ENCODE measurements at places on chromosomes 1 and 21. TPM values are rescaled to one million over a fixed set of nuclear protein-coding genes. Genes with fewer than 3 reads are reported as not detected.
A peak's percentile ranks its signal among the peaks of the same experiment; 100 is the strongest.

CGN gene
- 8.8 TPM for total RNA-seq

DFFB gene
- total RNA-seq: 7.4 TPM

ADCY10 gene
- total RNA-seq: 0.07 TPM

ZNF683 gene
- not detected for total RNA-seq

PIK3CD gene
- total RNA-seq: 29.5 TPM

- no peak overlapping the region for H3K4me3 ChIP-seq
- H3K27ac ChIP-seq: no peak overlapping the region
- no peak for DNase-seq
- no peaks in the 10 kb centered on the region for H3K36me3 ChIP-seq
- H3K4me1 ChIP-seq: peaks cover 14% of the 10 kb centered on the region
Observed at GRCh38 chr1:54328066-54328636, 78.0 kb downstream of the SSBP3 start.

DNA sequence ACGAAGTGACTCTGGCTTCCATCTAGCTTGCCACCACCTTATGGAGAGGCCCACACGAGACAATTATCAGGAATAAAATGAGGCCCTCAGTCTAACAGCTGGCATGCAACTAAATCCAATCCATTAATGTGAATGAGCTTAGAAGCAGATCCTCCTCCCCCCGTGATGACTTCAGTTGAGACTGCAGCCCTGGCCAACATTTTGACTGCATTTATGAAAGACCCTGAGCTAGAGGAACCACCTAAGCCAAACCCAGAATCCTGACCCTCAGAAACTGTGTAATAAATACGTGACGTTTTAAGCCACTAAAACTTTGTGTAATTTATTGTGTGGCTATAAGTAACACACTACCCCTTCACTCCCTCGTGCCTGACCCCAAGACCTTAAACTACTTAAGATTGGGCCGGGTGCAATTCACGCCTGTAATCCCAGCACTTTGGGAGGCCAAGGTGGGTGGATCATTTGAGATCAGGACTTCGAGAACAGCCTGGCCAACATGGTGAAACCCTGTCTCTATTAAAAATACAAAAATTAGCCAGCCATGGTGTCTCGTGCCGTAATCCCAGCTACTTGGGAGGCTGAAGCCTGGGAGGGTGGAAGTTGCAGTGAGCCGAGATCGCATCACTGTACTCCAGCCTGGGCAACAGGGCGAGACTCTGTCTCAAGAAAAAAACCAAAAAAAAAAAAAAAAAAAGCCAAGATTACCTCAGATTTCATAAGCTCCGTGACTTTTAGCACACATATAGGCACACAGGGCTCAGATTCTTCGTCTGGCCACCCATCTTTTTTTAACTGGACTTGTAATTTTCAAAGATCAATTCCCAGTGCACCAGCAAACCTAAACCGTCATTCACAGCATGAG, 72.5 kb downstream of the ENAH start:
- H3K27me3 ChIP-seq: no peaks in the 10 kb centered on the region
- H3K4me3 ChIP-seq: no peak overlapping the region
- DNase-seq: no peak
- no peaks in the 10 kb centered on the region for H3K36me3 ChIP-seq

GRCh38 chr1:218996362-218996761, 177.3 kb upstream of the LYPLAL1 start:
- H3K27ac ChIP-seq: no peak overlapping the region
- DNase-seq: no peak
- H3K36me3 ChIP-seq: no peaks in the 10 kb centered on the region
- no peaks in the 10 kb centered on the region for H3K27me3 ChIP-seq

GRCh38 chr1:203057911-203058675, 27.7 kb downstream of the MYOG start:
- H3K4me1 ChIP-seq: no peaks in the 10 kb centered on the region
- DNase-seq: no peak
- H3K4me3 ChIP-seq: no peak overlapping the region
- H3K27ac ChIP-seq: no peak overlapping the region
- H3K36me3 ChIP-seq: no peaks in the 10 kb centered on the region
- peaks cover 6% of the 10 kb centered on the region for H3K27me3 ChIP-seq

- no peak overlapping the region for H3K4me3 ChIP-seq
- peaks cover 47% of the 10 kb centered on the region for H3K4me1 ChIP-seq
- H3K36me3 ChIP-seq: peaks cover 6% of the 10 kb centered on the region
- no peaks in the 10 kb centered on the region for H3K27me3 ChIP-seq
- peak overlapping the region; percentile 28 for H3K27ac ChIP-seq
Observed at GRCh38 chr21:44958471-44959191, 18.8 kb downstream of the SLX9 start.

GRCh38 chr1:77925518-77925917, 37.1 kb downstream of the NEXN start:
- no peak overlapping the region for H3K27ac ChIP-seq
- H3K27me3 ChIP-seq: no peaks in the 10 kb centered on the region
- DNase-seq: peak; percentile 63

DNA sequence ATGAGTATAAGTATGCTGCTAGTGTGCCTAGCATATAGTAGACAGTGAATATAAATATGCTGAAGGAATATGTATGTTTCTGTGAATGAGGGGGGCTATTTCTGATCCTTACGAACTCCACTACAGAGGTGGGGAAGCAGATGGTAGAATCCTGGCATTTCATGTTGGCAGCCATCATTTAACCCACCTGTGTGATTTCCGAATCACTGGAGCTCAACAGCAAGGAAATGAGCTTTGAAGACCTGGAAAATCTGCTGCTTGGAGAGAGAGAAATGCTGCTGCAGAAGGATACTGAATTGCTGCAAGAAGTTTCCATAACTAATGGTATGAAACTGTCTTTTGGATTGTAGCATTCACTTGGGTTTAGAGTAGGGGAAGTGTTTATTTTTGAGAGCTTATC, 83.5 kb downstream of the RABGAP1L start:
- no peak overlapping the region for H3K27ac ChIP-seq
- no peak overlapping the region for H3K4me3 ChIP-seq
- no peaks in the 10 kb centered on the region for H3K4me1 ChIP-seq
- H3K36me3 ChIP-seq: no peaks in the 10 kb centered on the region
- DNase-seq: no peak

DNA sequence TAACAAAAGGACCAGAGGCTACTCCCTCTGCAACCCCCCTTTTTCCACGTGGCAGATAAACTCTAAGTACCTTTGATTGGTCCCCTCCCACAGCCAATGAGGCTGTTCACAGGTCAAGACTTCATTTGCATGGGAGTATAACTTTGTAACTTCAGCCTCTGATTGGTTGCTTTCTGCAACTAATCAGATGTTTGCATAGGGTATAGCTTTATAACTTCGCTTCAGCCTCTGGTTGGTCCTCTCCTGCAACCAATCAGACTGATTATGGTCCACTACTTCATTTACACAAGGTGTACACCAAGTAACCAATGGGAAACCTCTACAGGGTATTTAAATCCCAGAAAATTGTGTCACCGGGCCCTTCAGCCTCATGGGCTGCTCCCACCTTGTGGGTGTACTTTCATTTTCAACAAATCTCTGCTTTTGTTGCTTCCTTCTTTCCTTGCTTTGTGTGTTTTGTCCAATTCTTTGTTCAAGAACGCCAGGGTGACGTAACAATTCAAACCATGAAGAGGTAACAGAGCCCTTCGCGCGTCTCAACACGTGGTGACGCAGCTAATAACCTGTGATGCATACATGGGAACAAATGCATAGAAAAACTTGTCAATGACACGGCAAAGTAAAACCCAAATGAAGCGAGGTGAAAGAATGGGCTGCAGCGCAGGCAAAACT, 47.2 kb downstream of the VPS26C start:
- H3K36me3 ChIP-seq: peaks cover 6% of the 10 kb centered on the region
- H3K4me3 ChIP-seq: peak overlapping the region; percentile 63
- peaks cover 5% of the 10 kb centered on the region for H3K4me1 ChIP-seq

GRCh38 chr1:39955547-39956539, 898 bp downstream of the MFSD2A start:
- peak overlapping the region; percentile 68 for H3K4me3 ChIP-seq
- H3K27me3 ChIP-seq: no peaks in the 10 kb centered on the region
- peaks cover 12% of the 10 kb centered on the region for H3K4me1 ChIP-seq
- peak overlapping the region; percentile 16 for H3K27ac ChIP-seq
- DNase-seq: peak; percentile 42

DNA sequence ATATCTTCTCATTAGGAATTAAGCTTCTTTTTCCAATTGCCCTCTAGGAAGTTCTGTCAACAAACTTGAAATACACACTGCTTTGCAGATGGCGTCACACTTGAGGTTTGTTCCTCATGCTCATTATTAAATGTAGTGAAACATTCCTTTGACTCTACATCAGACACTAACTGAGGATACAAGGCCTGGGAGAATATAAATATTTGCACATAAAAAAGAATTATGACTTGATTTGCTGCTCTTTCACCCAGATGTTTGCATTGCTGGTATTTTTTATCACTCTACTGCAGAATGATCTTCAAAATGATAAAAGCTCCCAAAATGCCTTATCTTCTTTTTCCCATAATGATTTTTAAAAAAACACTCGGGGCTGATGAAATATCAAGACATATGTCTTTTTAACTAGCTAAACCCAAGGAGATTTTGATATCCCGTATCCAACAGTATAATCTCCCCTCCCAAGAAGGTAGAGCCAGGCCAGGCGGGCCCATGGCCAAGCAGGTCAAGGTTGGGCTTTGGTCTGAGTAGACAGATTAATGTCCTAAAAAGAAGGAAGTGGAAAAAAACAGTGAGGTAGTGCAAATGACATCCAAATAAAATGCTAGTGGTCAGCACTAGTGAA, 264.6 kb downstream of the HHIPL2 start:
- peak; percentile 38 for DNase-seq
- peaks cover 2% of the 10 kb centered on the region for H3K27me3 ChIP-seq

- DNase-seq: no peak
- no peaks in the 10 kb centered on the region for H3K4me1 ChIP-seq
- H3K36me3 ChIP-seq: no peaks in the 10 kb centered on the region
Observed at GRCh38 chr1:44060830-44061267, 29.6 kb upstream of the SLC6A9 start.

- H3K36me3 ChIP-seq: peaks cover 4% of the 10 kb centered on the region
- H3K4me1 ChIP-seq: peaks cover 17% of the 10 kb centered on the region
- DNase-seq: no peak
- no peaks in the 10 kb centered on the region for H3K27me3 ChIP-seq
Observed at GRCh38 chr1:64886877-64887276, 79.5 kb downstream of the JAK1 start.

DNA sequence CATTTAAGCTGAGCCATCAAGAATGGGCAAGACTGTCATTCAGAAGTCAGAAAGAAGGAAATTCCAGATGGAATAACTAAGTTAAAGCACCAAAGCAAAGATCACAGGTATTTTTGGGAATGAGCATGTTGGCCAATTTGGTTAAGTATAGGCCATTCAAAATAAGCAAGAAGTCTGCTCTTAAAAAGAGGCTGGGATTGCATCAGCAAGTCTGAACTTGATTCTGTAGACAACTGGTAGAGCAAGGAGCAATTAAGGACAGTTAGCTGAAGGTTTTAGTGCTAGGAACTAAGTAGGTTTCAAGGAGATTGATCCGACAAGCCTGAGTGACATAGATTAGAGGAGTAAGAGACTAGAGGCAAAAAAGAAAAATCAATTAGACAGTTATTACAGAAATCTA, 8.4 kb downstream of the ANKRD45 start:
- DNase-seq: no peak
- no peaks in the 10 kb centered on the region for H3K4me1 ChIP-seq
- H3K36me3 ChIP-seq: no peaks in the 10 kb centered on the region

- no peak for DNase-seq
- no peak overlapping the region for H3K4me3 ChIP-seq
- no peak overlapping the region for H3K27ac ChIP-seq
- H3K27me3 ChIP-seq: no peaks in the 10 kb centered on the region
- no peaks in the 10 kb centered on the region for H3K4me1 ChIP-seq
Observed at GRCh38 chr21:24272521-24272938, 1334.8 kb downstream of the MRPL39 start.

- H3K4me1 ChIP-seq: no peaks in the 10 kb centered on the region
- H3K36me3 ChIP-seq: no peaks in the 10 kb centered on the region
- H3K27ac ChIP-seq: no peak overlapping the region
- DNase-seq: no peak
Observed at GRCh38 chr1:25538191-25538767, 5.1 kb upstream of the LDLRAP1 start.

GRCh38 chr1:218823291-218823900, 350.3 kb upstream of the LYPLAL1 start:
- H3K27me3 ChIP-seq: no peaks in the 10 kb centered on the region
- peak; percentile 98 for DNase-seq
- no peaks in the 10 kb centered on the region for H3K36me3 ChIP-seq

DNA sequence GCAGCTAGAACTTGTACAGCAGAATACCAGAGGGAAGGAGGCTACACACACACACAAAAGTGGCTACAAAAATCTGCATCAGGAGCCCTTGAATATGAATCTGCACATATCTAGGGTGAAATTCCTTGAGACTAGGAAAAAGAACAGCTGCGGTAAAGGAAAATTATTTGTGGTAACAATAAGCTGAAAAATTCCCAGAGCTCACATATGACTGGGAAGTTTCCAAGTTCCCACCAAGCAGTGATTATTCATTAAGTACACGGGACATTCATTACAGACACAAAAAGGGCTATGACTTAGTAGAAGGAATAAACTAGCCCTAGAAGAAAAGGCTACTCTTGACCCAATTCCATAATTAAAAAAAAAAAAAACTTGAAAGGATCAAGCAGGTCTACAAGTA, 149.5 kb upstream of the BACE2 start:
- no peaks in the 10 kb centered on the region for H3K4me1 ChIP-seq
- no peak for DNase-seq
- no peaks in the 10 kb centered on the region for H3K36me3 ChIP-seq
- H3K4me3 ChIP-seq: no peak overlapping the region
- no peak overlapping the region for H3K27ac ChIP-seq
